Activated CD8-positive, alpha-beta memory T cell treated with anti-CD3 and anti-CD28 coated beads for 1 hour (primary cell): ENCODE measurements at places on chromosomes 1 and 21.

GRCh38 chr1:41672173-41672572 lies 187.7 kb upstream of the EDN2 start:
- DNase-seq, result no peak

DNA sequence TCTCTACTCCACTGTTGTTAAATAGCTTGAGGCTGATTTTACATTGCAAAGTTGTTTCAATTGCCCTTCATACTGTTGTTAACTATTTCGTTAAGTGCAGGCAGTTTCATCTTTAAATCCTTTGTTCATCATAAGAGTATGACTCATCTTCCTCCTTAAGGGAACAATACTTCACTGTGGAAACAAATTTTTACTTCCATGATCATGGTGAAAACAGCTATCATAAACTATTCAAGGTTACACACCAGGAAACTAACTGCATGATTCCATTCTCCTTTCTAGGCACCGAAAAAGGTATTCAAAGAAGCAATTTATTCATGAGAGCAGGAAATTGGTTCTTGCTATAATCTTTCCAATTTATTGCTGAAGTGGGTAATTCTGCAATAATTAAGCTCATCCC lies 593.2 kb downstream of the LRRIQ3 start:
- DNase-seq, result no peak

DNA sequence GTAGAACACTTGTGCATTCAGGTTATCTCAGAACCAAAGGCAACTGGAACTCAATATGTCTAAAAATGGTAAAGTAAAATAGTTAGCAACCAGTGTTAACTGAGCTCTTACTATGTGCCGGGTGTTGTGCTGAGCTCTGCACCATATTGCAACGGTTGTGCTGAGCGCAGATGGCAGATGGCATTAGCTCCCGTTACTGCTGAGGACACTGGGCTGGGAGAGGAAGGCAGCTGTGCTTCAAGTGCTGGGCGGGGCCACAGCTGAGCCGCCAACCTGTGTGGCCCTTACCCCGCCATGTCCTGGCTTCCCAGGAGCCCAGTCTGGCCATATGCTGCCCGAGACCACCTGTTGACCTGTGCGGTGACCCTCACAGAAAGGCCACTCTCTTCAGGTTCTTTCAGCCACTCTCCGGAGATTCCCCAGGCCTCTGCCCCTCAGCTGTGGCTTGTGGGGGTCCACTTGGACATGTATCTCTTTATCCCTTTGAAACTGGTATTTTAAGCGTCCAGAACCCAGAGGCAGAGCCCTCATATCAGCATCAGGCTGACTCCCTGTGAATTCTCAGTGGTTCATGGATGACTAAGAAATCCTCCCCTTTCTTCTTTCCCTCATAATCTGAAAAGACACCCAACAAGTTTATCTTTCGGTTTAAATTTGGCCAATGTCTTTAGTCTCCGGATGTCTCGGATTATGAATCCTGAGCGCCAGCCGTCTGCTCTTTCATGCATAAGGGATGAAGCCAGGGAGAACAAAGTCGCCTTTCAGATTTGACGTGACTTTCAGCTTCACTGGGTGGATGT lies 26.4 kb downstream of the LDLRAP1 start:
- DNase-seq, result no peak

DNA sequence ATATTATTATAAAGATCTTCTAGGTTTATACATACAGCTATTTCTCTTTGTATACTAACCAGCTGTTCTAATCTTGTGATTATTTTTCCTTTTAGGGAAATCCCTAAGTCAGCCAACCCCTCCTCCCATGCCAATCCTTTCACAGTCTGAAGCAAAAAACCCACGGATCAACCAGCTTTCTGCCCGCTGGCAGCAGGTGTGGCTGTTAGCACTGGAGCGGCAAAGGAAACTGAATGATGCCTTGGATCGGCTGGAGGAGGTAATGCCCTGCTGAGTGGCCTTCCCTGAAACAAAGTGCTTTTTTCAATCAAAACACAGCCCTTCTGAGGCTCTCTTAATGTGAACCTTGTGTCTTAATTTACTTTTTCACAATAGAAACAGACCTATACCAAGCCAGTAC lies 32.4 kb upstream of the BMP8A start:
- DNase-seq, result no peak

- no peak for DNase-seq
These were observed 15.9 kb downstream of the ZBTB8B start for GRCh38 chr1:32480761-32481160.

- no peak for DNase-seq
These were observed 5.2 kb downstream of the ITPKB start for GRCh38 chr1:226733876-226734275.

DNA sequence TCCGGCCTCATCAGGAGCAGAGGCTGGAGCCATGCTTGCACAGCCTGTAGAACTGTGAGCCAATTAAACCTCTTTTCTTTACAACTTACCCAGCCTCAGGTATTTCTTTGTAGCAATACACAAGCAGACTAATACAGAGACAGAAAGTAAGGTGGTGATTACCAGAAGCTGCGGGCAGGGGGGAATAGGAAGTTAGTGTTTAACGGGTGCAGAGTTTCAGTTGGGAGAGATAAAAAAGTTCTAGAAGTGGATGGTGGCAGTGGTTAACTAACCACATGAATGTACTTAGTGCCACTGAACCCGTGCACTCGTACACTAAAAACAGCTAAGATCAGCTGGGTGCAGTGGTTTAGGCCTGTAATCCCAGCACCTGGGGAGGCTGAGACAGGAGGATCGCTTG lies 80.4 kb upstream of the TARDBP start:
- no peak for DNase-seq

DNA sequence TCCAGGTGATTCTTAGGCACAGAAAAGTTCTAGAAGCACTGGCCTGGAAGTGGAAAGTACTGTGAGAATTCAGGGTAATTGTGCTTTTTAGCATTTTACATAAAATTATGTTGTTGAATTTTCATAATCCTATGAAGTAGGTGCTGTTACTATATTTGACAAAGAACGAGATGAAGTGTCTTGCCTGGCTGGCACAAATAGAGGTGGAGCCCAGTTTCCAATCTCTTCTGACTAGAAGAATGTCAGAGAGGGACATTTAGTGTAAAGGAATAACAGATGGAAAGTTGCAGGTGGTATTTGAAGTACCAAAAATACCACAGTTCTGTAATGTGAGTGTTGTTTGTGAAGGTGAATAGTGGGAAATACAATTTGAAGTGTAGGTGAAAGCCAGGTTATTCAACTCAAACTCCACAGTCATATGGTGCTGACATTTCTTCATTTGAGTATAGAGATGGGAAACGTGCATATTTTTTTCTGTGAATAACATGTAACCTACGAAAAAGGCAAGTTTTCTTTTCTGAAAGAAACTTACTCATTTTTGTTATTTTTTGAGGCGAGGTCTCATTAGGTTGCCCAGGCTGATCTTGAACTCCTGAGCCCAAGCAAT lies 3.5 kb upstream of the TMCO2 start:
- DNase-seq, result no peak

- DNase-seq, result no peak
These were observed 155.0 kb upstream of the EDN2 start for GRCh38 chr1:41639332-41639936.

DNA sequence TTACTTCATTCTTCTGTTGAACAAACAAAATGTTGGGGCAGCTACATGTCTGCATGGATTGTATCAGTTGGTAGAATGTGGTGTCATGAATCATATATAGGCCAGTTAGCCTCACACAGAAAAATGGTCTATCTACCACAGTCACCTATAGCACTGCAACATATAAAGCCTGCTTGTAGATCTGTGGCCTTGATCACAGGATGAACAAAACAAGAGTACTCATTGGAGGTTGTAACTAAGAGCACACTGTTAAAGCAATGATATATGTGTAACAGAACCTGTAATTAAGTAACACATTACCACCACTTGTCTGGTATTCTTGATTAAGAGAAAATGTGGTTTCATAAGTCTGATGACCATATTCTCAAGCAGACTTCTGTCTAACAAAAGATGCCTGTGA lies 167.3 kb upstream of the SGIP1 start:
- no peak for DNase-seq

DNA sequence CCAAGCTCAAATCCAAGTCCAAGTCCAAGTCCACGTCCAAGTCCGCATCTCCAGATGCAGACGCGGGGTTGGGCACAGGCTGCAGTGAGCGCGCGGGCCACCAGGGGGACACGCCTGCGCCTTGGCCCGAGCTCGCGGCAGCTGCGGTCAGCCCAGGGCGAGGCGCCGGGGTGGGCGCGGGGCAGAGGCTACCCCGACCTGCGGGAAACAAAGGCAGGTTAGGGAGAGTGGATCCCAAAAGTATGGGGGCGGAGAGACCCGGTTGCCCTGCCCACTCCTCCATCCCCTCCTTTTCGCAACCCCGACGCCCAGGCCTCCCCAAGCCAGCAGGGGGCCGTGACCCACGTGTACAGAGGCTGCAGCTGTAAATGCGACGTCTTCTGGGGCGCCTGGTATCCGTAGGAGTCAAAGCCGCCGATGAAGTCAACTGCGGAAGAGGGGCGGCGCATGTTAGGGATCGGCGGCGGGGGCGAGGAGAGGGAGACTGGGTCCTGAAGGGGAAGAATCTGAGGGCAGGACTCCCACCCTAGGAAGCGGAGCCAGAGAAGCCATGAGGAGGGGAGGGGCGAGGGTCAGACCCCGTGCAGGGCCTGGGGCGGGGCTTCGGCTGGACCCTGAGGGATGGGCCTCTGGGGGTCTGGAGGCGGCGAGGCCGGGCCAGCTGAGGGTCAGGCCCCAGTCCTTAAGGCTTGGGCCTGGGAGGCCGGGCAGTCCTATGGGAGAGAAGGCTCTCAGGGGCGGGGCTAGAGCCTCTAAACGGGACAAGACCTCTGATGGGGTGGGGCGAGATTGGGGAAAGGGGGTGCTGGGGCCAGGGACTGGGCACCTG lies 58.0 kb downstream of the NKAIN1 start:
- no peak for DNase-seq

GRCh38 chr1:30014031-30014430 lies 709.4 kb downstream of the MATN1 start:
- no peak for DNase-seq

DNA sequence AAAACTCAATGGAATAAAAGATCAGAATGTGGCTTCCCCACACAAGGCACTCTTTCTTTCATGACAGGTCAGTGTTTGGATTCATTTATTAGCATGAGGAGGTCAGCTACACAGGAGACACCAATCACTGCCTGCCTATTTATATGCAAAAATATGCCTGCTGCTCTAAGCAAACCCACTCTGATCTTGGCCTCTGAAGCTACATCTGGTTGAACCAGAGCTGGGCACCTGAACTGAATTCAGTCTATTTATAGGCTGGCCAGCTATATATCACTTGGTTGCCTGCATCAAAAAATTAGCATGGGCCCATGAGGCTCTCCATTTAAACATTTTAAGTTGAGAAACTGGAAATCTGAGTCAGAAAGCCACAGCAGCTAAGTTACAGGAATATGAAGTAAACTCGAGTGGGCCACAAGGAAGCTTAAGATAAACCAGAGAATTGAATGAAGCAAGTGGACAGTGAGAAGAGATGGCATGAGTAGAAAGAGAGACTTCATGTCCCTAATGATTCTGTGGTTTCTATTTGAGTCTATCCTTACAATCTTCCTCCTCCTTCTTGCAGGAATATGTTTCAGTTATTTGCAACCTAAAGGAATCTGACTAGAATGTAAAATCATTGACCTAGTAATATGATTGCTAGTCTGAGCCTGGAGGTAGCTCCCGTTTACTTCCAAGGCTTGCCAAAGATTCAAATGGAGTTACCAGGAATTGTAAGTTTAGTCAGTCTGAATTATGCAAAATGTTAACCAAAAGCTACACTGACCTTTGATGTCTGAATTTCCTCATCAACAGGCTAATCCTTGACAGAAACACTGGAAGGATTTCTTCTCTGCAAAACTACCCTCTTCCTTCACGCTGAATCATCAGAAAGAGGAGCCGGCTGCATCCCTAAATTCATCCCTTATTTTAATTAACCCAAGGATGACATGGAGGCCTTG lies 17.7 kb downstream of the DDAH1 start:
- no peak for DNase-seq

DNA sequence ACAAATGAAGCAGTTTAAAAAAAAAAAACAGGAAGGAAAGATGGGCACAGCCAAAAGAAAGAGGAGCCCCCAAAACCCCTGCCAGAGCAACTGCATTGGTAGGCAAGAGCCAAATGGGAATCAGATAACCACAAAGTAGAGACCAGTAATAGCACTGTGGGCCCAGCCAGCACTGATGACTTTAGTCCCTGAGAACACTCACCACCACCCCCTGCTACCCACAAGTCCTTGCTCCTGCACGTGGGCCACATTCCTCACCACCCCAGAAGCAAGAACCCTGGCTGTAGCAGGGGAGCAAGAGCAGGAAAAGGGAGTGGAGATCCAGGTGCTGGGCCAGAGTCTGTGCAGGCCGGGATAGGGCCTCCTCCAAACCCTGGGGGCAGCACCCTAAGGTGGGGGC lies 86.1 kb downstream of the RRAGC start:
- no peak for DNase-seq

DNA sequence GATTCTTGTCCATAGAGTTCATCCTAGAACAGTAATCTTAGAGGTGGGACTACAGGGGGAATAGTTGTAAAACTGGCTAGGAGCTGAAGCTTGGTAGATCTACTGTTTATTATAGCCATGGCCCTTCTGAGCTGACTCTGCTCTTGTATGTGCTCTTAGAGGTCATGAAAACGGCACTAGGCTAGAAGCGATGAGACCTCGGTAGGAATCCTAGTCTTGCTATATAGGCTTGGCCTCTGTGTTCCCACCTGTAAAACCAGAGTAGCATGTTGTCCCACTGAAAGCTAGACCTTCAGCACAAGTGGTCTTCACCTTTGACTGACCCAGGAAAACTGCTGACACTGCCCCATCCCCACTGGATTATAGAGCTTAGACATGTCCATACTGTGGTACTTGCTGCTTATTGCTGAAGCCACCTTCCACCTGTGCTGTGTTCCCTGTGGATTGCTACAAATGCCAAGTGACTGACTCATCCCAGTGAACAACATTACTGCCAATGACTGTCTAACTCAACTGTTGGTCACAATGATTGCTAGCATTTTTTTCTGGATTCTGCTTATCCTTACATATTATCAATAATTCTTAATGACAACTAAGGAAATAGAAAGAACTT lies 23.0 kb upstream of the PIGC start:
- DNase-seq, result no peak

DNA sequence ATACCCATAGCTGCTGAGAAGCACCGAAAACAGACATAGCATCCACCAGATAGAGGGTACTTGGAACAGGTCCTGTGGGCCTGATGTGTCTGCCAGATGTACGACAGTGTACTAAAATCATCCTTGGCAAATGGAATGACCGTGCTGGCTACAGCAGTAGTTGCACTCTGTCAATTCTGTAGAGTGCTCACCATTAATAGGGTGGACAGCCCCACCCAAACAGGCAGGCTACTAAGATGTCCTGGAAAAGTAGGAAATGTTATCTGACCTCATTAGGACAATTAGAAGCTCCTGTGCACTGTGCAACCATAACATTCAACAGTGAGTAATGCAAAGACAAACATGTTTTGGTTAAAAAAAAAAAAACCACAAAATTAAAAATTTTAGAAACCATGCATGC lies 106.2 kb downstream of the PTPN14 start:
- no peak for DNase-seq

- no peak for DNase-seq
These were observed 38.9 kb upstream of the BMP8A start for GRCh38 chr1:39452540-39452939.
